ENCODE measurements at places on chromosomes 7 and 10.

GRCh38 chr10:16195178-16195769, 241.5 kb upstream of the PTER start:
- DNase-seq: no peak

DNA sequence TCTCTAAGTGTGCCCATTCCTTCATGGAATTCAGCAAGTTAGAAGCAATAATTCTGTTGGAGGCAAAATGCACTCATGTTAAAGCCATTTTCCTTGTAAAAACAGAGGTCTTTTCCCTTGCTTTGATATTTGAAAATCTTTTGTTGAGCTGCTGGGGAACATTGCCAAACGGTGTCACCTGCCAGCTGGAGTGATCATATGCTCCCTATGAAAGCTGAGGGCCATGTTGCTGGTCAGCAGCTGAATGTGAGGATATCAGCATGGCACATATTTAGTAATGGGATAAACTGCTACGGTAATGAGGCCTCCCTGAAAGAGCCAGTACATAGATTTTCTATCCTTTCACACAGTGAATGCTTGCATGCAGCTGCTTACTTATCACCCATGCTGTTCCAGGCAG, 224.3 kb downstream of the THSD7A start:
- no peak for DNase-seq

GRCh38 chr10:5511231-5511884, 12.0 kb upstream of the CALML5 start:
- no peak for DNase-seq

GRCh38 chr10:121351540-121351939, 246.7 kb downstream of the FGFR2 start:
- DNase-seq: no peak

- DNase-seq: no peak
These were observed at the start of gene ELFN1 for GRCh38 chr7:1669954-1670893. Gene ELFN1 (plus strand): TSS chr7:1670277. CDS start chr7:1744597, 74,320 bp downstream.

- no peak for DNase-seq
These were observed 98.3 kb upstream of the ARHGAP21 start for GRCh38 chr10:24821986-24822385.

DNA sequence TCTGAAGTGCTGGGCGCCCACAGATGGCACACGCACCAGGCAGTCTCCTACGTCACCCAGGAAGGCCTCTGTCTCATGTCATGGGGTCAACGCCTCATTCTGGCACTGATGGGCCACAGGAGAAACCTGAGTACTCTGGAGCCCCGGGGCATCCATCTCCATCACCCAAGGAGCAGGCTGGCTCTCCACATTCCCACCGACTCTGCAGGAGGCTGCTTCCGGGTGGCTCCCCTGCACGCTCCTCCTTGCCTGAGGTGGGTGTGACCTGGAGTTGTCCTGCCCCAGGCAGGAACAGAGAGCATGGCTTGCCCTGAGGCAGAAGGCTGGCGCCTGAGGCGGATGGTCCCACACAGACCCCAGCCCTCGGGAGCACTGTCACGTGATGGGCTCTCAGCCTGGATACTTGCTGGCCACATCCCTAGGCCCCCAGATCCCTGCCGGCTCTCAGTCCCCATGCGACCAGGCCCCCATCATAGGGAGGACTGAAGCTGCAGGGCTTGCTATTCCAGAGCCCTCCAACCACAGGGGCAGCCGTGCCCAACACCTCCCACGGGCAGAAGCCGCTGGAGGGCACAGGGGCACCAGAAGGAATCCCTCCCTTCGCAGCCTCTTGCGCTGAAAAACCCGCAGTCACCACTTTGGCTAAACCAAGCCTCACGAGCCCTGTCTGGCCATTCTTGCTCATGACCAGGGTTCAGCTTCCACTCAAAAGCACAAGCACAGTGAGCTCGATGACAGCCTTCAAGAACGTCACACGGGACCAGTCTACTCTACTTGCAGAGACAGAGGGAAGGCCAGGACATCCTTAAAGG, 80.7 kb downstream of the MAD1L1 start:
- no peak for DNase-seq

DNA sequence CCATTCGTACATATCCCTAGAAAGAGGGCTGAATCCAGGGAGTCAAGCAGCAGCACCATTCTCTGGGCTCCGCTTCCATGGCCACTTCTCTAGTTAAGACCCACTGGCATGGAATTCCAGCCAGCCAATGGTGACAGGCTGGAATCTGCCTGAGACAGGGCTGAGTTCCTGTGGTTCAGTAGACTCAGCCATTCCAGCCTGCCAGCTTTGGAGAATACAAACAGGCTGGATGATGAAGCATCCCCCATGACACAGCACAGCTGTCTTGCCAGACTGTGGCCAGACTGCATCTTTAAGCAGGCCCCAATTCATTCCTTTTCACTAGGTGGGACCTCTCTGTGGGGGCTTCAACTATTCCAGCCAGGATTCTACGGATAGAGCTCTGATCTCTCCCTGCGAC, 329.6 kb downstream of the XPNPEP1 start:
- no peak for DNase-seq

GRCh38 chr10:74855027-74855426, 28.6 kb downstream of the KAT6B start:
- no peak for DNase-seq

GRCh38 chr10:69139961-69140360, 16.0 kb downstream of the VPS26A start:
- DNase-seq: no peak

DNA sequence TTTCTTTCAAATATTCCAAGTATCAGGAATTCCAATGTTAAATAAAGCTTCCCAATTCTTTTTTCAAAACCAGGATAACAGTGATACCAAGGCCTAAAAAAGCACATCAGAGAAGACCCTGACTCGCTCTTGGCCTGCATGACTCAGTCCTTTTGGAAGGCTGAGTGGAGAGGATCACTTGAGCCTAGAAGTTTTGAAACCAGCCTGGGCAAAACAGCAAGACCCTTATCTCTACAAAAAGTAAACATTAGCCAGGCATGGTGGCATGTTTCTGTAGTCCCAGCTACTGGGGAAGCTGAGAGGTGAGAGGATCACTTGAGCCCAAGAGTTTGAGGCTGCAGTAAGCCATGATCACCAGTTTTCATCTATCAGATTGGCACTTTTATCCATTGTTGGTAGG, 18.7 kb downstream of the NFE2L3 start:
- DNase-seq: no peak

DNA sequence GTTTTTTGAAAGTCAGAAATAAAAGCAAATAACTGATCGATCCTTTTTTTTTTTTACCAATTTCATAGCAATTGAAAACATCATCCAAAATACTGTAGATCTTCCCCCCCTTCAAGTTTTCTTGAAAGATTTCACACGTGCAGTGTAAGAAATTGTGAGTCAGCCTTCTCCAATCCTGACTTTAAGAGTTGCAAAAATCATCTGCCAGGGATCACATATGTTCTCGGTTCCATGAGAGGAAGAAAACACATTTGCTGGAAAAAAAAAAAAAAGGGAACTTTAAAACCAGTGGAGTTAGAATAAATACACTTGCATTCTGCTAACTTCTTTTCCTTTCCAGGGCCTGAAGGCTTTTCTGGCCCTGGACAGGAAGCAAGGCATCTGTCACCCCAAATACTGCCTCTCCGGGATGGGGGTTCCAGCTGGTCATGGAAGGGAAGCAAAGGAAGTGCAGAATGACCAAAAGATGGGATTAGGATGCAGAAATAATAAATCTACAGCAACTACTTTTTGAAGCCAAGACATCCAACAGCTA, 198.4 kb upstream of the KIAA1217 start:
- no peak for DNase-seq

DNA sequence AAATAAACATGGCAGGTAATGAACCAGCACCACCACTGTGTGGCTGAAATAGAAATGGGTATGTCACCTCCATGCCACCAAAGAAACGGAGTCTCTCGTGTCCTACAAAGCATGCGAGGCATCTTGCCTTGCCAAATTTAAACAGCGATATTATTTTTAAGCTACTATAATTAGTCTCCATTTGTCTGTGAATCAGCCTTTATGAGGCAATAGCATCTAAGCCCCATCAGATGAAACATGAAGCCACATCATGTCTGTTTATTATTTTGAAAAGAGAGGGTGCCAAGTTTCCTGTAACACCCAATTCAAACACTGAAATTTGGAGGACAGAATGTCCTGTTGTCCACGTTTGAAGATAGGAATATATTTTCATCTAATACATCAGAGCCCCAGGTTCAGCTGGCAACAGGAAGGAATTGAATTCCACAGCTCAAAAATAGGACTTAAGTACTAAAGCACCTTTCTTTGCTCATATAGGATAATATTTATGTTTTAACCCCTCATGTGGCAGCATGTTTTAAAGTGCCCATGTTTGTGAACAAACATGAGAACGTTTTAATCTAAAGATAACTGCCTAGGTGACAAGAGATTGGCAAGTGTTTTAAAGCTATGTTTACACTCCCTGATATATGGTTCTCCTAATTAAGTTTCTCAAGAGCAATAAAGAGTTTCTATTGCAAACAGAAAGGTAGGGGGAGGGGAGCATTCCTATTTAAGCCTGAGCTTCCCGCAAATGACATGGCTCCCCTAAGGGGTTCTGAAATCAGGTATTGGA, 86.8 kb downstream of the SORBS1 start:
- no peak for DNase-seq

- no peak for DNase-seq
These were observed 348.2 kb upstream of the C7orf33 start for GRCh38 chr7:148242294-148242821.

DNA sequence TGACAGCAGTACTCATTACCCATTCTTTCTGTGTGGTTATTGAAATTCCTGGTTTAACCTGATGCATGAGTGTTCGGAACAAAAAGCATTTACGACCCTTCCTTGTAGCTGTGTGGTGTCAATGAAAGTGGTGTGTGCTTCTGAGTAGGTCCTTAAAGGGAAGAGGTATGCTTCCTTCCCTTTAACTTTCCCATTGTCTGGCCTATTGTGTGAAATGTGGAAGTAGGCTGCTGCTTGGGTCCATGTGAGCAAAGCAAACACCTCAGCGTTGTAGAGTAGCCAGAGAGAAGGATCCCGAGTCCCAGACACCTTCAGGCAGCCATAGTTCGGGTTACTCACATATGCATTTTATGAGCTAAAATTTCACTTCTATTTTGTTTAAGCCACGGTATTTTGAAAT, 74.7 kb downstream of the TSPAN12 start:
- no peak for DNase-seq

DNA sequence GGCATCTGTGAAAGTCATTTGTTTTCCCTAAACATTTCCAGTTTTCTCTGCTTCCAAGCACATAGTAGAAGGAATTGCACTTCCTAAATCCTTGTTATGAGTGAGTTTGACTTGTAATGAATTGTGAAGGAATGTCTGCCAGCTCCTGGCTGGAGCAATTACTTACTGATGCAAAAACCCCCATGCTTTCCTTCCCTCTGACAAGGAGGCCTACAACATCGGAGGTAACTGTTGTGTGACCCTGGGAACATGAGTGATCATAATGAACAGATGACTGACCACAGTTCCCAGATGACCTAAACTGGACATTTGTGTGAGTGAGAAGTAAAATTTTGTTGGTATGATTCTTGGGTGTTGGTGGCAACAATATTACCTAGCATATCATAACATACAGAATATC, 21.4 kb upstream of the CPVL start:
- DNase-seq: no peak

DNA sequence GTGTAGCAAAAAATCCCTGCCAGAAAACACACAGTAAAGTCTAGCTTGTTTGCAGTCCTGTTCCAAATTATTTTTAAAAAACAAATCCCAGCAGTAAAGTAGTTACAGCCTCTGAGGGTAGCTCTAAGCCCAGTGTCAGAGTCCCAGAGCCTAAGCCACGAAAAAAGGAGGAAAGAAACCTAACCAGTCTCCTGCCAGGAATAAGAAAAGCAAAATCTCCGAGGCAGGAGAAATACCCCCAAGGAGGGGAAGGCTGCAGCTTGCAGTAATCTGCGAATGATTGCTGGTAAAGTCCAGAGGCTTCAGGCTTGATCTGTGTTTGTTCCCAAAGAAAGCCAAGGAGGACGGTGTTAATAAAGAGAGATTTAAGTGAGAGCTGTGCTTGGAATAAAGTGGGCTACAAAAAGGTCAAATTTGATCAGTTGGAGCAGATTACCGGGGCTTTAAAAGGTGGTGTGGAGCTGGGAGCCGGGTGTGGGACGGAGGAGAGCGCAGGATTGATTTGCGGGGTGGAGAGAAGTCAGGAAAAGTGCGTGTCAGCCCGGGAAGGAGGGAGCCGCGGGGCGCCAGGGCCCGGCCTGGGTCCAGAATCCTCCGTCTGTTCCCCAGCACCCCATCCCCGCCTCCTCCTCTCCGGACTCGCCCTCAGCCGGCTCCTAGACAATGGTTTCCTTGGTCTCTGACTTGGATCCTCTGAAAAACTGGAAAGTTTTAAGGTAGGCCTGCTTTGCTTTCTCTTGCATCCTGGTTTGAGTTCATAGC, 219.4 kb upstream of the CELF2 start:
- DNase-seq: no peak

DNA sequence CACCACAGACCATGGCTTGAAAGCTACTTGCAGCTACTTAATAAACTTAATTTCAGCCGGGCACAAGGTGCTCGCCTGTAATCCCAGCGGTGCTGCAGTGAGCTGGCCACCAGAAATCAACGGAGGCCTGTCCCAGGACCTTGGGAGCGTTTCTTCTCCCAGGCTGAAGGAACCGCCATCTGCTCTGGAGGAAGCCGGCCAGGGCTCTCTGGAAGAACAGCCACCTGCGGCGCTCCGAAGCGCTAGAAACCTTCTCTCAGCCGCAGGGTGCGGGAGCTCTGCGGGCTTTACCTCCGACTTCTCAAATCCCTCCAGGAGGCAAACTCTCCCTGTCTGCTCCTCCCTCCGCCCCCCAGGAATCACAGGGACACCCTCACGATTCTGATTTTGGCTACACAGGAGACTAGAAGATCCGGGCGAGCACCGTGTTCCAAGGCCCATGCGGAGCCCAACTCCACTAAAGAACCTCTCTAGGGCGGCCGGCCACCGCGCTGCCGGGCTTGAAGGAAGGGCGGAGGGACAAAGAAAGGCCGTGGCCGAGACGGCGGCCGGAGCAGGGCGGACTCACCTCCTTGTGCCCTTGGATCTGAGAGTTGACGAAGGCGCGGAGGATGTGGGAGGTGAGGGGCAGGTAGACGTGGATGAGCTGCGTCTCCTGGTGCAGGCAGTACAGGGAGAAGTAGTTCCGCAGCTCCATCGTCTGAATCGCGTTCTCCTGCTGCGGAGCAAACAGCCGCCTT, 14.4 kb downstream of the NUDT1 start:
- no peak for DNase-seq

DNA sequence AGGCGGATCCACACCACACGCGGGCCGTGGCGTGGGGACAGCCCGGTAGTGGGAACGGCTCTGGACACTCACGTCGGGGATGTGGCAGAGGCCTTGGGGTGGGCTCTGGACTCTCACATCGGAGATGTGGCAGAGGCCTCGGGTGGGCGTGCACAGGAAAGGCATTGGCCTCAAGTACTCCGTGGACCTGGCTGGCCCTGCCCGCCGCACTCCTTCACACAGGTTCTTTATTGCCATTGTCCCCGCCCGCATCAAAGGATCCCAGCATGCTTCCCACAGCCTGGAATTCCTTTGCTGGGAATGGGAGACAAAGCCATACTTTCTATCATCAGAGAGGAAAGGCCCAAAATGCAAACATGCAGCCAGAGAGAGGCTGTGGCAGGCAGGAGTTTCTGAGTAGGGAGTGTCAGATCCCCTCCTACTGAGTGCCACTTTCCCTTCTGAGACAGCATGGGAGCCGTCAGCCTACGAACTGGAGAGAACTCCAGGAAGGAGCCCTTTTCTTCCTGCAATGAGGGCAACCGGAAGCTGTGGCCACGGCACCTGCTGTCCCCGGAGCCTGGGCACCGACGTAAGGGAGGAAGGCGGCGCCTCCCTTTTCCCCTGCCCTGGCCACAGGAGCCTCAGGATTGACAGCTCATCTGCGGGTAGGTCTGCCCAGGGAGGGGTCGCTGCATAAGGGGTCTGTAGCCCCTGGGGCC, 51.5 kb downstream of the RBM17 start:
- DNase-seq: no peak

- DNase-seq: no peak
These were observed 23.0 kb upstream of the KMT2E start for GRCh38 chr7:104990983-104991382.

Data from effector CD8-positive, alpha-beta T cell (primary cell).